ENCODE measurements at places on chromosomes 2 and 18.

DNA sequence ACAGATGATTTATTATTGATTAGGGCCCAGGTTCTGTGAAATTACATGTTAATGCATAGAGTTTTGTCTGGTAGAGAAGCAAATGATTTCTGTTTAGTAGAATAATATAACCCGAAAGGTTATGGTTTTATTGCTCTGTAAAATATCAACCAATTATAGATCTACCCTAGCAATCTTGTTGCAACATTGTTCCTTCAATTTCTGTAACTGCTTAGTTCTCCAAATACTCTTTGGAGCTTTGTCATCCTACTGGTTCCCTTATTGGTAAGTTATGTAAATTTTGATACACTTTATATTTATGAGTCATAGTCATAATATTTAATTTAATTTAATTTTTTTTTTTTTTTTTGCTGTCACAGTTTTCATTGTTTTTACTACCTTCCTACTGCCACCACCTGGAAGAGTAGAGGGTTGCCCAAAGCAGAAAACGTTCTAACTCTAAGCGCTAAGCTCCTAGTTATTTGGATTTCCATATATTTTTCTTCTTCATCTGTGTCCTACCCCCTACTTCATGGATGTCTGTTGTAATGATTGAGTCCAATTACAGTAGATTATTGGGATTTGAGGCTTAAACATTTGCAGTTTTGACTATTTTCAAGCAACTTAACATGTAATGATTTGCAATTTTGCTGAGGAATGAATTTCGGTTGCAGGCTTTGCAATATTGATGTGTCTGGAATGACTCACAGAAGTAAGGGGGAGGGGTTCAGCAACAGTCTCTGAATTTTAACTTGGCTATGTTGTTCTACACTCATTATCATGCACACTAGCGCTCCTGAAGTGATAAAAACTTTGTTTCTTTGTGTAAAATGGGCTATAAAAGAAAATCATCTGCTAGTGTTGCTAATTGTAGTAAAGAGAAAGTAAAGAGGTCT is 51.1 kb downstream of the NABP1 start:
- no peak for DNase-seq

- DNase-seq: no peak
Observed at GRCh38 chr18:5309888-5310470, 14.5 kb upstream of the ZBTB14 start.

DNA sequence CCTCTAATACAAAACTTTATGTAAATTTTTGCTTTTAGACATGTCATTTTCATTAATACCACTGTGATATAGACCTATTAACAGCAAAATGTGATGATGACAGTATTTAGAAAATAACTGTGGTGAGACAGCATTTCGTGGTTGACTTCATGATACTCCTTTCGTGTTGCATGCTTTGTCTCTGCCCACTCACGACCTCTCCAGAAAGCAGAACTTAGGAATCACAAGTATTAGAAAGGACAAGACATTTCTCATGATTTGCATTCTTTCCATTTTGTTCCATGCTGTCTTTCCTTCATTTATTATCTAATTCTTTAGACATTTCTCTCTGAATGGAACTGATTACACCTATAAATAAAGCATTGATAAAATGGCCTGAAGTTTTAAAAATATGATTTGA is 85.2 kb upstream of the POU3F3 start:
- no peak for DNase-seq

GRCh38 chr2:74985978-74986609 is 27.7 kb downstream of the POLE4 start:
- no peak for DNase-seq

GRCh38 chr2:68828887-68829708 is 42.1 kb downstream of the BMP10 start:
- DNase-seq: peak; percentile 82

DNA sequence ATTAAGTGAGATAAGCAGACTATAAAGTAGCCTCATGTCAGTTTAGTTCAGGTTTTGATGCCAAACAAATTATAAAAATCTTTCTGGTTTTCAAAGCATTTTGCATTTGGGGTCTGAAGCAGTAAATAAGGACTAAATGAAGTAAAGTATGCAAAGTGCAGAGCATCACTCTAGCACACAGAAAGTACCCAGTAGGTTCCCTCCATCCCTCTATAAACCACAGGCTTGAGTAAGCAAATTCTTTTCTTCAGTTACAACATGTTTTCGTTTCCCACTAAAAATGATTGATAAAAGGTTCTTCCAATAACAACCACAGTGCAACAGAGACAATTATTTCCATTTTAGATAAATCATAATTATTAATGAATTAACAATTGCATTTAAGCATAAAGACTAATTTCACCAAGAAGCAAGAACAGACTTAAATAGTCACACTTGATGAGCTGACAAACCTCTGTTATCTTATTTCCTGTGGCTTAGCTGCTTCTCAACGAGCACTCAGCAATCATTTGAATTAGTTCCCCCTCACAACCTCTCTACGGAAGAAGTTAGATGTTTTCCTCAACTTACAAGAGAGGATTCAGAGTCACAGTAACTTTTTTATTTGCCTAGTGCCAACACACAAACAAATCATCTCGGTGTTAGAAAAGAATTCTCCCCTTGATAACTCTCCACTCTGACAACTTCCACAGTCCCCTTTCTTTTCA is 249.8 kb downstream of the NBAS start:
- no peak for DNase-seq

Data from BJ (cell line).